ENCODE measurements at places on chromosomes 3 and 15.

- DNase-seq: no peak
Measured at GRCh38 chr15:27258287-27258686, 287.3 kb downstream of the GABRG3 start.

- DNase-seq: no peak
Measured at GRCh38 chr15:25186906-25187645, 232.3 kb downstream of the SNRPN start.

DNA sequence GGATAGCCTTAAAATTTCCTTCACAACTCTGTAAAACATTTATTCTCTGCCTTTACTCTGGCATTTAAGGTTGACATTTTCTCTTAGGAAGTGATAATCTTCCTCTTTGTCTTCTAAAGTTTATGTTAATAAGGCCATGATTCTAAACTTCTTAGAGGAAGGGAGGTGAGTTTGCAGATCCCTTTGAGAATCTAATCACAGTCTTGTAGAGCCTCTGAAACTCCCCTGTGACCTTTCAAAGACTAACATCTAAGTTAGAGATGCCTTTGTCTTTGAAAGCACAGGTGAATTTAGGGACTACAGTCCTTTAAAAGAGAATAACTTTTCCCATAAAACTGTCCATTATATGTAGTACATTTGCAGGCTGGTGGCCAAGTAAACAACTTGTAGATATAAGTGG lies 115.1 kb downstream of the PLCL2 start:
- DNase-seq: no peak

GRCh38 chr3:135082706-135083105 lies 287.6 kb downstream of the EPHB1 start:
- no peak for DNase-seq

GRCh38 chr3:4323246-4324027 lies 20.3 kb downstream of the SETMAR start:
- no peak for DNase-seq

DNA sequence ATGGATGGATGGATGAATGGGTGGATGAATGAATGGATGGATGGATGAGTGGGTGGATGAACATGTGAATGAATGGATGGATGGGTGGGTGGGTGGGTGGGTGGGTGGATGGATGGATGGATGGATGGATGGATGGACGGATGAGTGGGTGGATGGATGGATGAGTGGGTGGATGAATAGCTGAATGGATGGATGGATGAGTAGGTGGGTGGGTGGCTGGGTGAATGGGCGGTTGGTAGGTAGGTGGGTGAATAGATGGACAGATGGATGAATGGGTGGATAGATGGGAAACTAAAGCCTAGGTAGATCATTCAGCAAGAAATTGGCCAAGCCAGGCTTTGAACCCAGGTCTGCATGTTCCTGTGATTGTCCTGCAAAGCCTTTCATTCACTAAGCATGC lies 155.6 kb downstream of the WNT5A start:
- no peak for DNase-seq

DNA sequence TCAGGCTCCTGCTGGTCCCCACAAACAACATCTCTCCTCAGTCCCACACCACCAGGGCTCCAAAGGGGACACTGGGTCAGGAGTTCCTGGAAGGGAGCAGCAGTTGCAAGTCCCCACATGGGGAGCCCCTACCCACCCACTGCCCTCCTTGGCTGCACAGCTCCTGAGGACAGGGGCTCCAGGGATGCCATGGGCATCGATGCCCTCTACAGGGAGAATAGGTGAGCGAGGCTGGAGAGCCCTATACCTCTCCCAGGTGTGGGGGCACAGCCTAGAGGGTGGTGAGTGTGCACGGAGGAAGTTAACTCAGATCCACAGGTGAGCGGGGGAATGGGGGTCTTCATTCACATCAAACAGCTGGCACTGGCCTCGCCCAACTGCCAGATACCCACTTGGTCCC lies 141.2 kb upstream of the LINGO1 start:
- DNase-seq: no peak

- no peak for DNase-seq
Measured at GRCh38 chr15:41971895-41972252, 483 bp downstream of the EHD4 start.

- DNase-seq: no peak
Measured at GRCh38 chr15:37877851-37878741, 56.3 kb upstream of the TMCO5A start.

- peak; percentile 56 for DNase-seq
Measured at GRCh38 chr15:63277038-63277892, at the start of gene APH1B. APH1B (plus strand) TSS chr15:63277605; CDS start chr15:63277624, 19 bp downstream.

DNA sequence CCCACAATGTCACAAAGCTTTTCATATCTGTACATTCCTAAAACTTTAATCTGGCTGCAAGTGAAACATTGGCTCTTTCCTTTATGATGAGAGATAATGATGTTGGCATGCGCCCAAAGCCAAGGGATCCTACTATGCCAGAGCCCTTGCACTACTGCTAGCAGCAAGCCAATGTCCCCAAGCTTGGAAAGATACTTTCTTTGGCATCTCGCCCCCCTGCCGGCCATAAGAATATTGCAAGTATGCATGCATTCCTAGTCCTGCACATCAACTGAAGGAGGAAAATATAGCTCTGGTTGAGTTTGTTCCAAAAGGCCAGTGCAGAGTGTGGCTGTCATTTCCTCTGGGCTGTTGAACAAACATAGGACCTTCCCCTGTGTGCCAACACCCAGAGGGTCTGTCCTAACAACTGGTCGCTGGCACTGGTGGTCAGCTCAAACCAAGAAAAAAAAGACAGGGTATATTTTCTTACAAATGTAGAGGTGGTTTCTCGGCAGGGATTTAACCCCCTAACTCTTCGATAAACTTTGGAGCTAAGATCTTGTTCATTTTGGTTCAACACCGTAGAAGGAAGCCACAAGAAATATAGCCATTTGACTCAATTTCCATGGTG lies 120.9 kb upstream of the ZBED2 start:
- no peak for DNase-seq

- DNase-seq: no peak
Measured at GRCh38 chr3:85524104-85524503, 565.3 kb downstream of the CADM2 start.

GRCh38 chr15:76799760-76800159 lies 105.4 kb downstream of the SCAPER start:
- no peak for DNase-seq

- DNase-seq: no peak
Measured at GRCh38 chr15:89551550-89551949, 23.7 kb upstream of the TICRR start.

DNA sequence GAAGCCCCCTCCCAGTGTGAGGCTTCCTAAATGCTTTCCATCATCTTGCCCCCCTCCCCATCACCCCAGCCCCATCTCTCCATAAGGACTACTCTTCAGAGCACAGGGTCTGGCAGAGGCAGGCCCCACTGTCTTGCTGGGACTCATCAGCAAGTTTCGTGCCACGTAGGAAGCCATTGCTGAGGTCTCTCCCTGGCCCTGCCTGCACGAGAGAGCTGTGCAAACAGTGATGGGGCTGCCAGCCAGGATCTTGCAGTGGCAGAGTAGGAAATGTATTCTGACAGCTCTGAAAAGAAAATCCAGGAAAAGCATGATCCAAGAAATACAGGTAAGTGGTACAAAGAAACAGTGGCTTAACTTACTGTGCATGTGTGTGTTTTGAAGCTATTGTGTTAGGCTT lies 22.6 kb downstream of the ISL2 start:
- no peak for DNase-seq

DNA sequence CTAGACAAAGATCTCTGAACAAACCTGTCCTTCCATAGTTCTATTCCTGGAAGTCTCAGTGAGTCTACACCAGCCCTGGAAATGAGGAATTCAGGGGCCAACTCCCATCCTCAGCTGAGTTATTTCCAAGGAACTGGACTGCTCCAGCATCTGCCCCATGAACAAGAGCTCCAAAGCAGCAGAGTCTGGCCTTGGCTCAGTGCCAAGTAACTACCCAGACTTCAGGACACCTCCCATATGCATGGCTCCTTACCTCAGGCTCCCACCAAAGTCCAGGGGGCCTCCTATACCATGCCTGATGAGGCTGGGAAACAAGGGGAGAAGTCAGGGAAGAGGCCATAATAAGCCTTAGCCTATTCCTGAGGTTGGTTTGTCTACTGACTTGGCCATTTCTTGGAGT lies 45.0 kb downstream of the FAIM start:
- DNase-seq: no peak

- no peak for DNase-seq
Measured at GRCh38 chr3:120040813-120041377, 53.4 kb downstream of the GSK3B start.

GRCh38 chr3:8665407-8665896 lies 20.9 kb upstream of the SSUH2 start:
- DNase-seq: no peak

DNA sequence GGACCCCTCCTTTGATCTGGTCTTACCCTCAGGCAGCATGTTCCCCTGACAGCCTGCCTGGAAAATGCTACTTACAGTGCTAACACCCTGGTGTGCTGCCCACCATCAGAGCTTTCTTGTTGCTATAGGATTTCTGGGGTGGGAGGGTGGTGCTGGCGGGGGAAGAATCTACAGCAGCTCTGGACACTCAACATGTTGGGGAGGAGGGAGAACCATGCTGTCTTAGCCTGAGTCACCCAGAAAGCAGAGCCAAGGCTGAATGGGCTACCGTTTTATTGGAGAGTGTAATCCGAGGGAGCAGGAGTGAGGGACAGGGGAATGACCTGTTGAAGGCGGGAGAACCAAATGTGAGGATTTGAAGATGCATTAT lies 45.6 kb downstream of the MFSD1 start:
- DNase-seq: no peak

- DNase-seq: no peak
Measured at GRCh38 chr3:133860519-133860918, 35.2 kb downstream of the RAB6B start.

DNA sequence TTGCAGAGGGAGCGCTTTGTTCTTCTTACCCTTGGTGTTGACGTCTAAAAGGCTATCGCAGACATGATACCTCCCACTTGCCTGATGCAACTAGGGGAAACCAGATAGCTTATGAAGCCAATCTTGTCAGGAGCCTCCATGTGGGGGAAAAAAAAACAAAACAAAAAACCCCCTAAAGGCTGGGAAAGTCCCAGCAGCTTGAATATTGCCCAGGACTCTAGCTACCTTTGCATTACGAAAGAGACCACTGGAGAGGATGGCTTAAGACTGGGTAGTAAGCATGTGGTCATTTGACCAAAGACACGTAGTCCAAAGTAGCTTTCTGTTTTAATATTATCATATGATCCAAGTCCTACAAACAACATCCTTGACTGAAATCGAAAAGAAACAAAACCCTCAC lies 120.7 kb upstream of the WNT5A start:
- no peak for DNase-seq

DNA sequence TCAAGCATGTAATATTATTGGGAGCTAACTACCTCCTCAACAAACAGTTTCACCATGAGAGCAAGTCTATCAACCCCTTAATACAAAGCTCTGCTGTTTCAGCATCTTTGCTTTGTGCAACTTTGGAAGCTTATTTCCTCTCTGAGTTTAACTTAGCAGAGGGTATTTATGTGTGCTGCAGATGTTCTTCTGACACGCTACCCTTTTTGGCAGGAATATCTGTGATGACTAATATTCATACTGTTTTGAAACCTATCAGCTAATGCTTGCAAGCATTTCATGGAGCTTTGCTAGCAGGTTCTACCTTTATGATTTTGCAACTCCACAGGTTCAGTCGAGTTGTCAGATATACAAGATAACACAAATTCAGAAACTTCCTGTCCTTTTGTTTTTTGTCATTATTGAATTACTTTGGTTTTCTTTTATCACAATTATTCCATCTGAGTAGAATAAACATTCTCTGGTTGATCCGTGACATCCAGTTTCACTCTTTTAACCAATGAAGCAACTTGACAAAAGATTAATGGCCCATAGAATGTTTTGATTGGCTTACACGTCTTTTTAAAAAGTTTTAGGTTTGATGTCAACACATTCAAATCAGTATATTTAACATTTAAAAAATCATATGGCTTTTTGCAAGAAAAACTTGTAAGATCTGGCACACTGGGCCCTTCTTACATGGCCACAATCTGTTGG lies 1.7 kb upstream of the SLC9A9 start:
- no peak for DNase-seq

GRCh38 chr3:45988804-45989203 lies 6.8 kb downstream of the FYCO1 start:
- DNase-seq: no peak

DNA sequence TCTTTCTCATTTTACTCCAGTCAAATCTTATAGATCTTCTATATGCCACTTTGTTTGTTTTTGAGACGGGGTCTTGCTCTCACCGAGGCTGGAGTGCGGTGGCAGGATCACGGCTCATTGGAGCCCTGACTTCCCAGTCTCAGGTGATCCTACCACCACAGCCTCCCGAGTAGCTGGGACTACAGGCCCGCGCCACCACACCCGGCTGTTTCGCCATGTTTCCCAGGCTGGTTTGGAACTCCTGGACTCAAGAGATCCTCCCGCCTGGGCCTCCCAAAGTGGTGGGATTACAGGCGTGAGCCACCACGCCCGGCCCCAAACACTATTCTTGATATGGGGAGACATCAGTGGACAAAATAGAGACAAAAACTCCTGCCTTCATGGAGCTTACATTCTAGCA lies 927 bp upstream of the TFDP2 start:
- DNase-seq: no peak

GRCh38 chr3:185470323-185470722 lies 28.5 kb downstream of the TMEM41A start:
- DNase-seq: no peak

- no peak for DNase-seq
Measured at GRCh38 chr15:38068626-38069391, 134.4 kb downstream of the TMCO5A start.

DNA sequence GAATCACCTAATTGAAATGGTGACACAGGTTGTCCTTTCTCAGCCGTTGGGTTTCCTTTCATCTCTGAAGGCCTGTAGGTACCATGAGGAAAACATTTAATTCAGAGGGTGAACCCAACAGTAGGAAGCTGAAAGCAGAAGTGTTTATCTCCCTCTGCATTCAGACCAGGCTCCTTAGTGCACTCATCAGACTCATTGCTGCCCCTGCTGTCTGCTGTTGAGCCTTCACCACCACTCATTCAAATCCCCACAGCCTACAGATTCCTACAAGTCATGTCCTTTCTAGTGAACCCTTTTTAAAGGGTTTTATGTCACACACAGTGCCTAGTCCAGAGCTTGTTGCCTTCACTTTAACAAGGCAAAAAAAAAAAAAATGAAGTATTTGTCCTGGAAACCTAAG lies 13.4 kb downstream of the WDR48 start:
- DNase-seq: no peak

GRCh38 chr3:185929192-185930151 lies 8.3 kb downstream of the TRA2B start:
- no peak for DNase-seq

GRCh38 chr3:29141197-29141917 lies 139.5 kb upstream of the RBMS3 start:
- DNase-seq: no peak

GRCh38 chr3:152243301-152243711 lies 25.4 kb upstream of the MBNL1 start:
- DNase-seq: no peak

DNA sequence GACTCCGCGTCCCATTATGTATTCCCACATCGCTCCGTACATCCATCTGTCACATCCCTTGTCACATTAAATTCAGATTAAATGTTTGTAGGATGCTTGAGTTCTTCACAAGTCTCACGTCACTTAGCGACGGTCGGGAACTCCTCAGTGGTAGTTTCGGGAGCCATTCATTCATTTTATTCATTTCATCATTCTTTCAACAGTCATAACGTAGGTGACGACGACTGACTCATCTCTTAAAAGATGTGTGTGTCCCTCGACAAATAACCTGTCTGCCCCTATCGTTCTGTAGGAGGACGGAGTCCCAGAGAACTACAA lies 272 bp upstream of the SRPRB start:
- no peak for DNase-seq
